ENCODE measurements at places on chromosomes 2 and 18.

DNA sequence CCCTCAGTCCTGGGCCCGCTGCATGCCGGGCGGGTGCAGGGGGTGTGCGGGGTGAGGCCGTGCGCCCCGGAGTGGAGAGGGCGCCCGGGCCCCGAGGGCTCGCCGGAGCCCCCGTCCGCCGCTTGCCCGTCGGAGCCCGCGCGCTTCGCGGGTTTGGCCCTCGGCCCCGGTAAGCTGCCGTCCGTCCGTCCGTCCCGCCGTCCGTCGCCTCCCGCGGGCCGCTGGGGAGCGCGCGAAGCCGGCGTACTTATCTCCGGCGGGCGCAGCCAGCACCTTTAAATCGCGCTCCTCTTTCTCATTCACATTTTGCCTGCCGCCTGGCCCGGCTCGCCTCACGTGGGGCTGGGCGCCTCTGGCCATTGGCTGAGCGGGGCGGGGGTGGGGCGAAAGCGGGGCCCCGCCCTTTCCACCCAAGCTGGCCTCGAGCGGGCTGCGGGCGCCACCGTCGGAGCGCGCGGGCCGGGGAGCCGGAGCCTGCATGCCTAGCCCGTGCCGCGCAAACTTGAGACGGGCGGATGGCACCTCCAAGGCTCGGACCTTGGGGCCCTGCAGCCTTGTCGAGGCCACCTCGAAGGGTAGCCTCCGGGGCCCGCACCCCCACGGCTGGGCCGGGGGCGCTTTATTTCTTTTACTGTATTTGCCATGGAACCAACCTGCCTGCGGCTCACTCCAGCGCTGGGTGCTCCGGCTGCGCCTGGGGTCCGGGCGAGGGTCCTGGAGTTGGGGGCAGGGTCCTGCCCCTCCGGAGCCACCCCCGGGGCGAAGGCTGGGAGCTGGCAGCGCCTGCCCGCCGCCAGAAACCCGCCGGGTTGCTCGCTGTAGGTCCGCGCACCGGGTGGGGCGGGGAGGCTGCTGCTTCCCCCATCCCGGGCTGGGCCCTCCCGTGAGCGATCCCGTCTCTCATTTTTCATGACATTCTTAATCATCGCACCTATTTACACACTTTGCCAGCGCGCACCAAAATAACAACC is at the start of gene GBX2:
Gene GBX2 (minus strand): TSS at position 277 of the 971 bp plus-strand sequence. CDS start 415 bp downstream, outside the sequence.
- no peak for DNase-seq

DNA sequence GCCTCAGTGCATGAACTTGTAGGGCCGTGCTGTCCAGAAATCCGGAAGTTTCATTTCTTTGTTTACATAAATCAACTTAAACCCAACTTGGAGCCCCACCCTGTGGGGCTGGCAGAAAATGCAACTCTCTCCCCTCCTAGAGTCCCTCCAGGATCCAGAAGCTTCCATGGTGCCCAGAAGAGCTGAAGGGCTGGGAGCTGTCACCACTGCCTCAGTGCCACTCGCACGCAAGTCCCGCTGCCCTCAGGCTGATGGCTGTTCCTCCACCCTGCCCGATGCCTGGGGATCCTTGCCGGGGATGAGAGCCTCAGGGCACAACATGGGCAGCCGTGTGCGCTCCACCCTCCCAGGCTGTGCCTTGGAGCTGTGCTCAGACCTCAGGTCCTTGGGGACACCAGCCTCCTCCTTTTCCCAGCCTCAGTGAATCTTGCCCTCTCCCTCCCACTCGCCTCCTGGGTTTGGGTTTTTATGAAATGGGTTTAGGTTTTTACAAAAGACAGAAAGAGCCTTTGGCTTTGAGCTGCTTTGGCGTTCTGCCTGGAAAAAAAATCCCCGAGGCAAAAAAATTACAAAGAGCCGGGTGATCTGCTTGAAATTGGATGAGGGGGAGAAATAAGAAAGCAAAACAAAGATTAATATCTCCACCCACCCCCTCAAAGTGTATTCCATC is 155.2 kb downstream of the TWIST2 start:
- no peak for DNase-seq

DNA sequence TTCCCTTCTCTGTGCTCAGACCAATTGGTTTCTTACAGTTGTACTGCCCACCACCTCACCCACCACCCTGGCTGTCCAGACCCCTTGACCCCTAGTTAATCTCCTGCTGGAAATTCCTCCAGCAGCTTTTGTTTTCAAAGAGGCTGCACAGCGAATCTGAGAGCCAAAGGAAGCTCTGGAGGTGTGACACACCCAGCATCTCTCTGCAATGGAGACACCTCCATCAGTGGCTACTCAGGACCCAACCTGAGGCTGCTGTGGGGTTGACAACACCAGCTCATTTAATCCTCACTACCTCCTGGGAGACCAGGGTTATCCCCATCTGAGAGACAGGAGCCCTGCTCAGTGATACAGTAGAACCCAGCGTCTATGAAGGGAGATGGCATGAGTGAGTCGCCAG is 86.4 kb downstream of the BIN1 start:
- DNase-seq, result no peak

- DNase-seq, result no peak
Observed at GRCh38 chr2:237223201-237223861, 137.6 kb downstream of the COPS8 start.

GRCh38 chr2:113156278-113157117 is 17.3 kb upstream of the PSD4 start:
- no peak for DNase-seq

GRCh38 chr2:102508863-102509262 is 35.8 kb downstream of the SLC9A4 start:
- no peak for DNase-seq

GRCh38 chr2:20093263-20094141 is 42.1 kb upstream of the LAPTM4A start:
- DNase-seq, result no peak

DNA sequence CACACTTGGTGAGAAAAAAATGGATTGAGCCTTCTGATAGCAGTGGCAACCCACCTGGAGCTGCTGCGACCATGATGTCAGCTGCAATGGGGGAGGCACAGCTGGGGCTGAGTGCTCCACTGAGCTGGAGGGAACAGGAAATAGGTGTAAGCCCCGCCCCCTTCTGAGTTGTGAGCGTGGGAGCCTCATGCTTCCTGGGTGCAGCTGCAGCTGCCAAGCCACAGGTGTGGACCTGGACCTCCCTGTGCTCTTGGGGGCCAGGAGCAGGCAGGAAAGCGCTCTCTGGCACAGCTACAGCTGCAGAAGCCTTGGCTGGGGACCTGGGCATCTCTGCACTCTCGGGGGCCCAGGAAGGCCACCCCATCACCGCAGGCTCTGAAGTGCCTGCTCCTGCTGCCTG is 970.6 kb downstream of the DCDC2C start:
- no peak for DNase-seq

DNA sequence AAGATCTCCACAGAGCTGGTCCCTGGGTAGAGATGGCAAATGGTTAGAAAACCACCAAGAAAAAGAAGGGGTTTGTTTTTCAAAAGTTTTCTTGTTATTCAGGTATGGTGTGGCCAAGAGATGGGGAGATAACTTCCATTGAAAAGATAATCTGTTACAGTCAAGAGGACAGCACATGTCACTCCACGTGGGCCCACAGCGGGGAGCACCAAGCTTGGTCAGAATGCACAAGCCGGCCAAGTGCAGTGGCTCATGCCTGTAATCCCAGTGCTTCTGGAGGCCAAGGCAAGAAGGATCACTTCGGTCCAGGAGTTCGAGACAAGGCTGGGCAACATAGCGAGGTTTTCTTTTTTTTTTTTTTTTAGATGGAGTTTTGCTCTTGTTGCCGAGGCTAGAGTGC is 6.0 kb upstream of the LCLAT1 start:
- no peak for DNase-seq

DNA sequence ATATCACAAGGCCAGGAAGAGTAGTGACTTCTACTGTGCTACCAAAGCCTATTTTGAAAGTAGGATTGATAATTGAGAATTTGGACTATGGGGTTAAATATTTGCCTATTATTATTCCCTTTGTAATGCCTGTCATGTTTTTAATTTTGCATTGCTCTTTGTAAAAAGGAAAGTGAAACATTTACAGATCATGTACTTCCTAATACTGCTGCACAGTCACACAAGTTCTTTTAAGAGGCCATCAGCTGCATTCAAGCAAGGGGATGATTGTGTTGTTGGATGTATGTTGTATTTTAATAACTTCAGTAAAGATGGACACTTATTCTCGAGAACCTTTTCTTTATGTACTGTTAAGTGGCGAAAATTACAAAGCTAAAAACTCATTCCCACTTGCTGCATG is 70.1 kb downstream of the PLEKHA3 start:
- DNase-seq, result no peak

DNA sequence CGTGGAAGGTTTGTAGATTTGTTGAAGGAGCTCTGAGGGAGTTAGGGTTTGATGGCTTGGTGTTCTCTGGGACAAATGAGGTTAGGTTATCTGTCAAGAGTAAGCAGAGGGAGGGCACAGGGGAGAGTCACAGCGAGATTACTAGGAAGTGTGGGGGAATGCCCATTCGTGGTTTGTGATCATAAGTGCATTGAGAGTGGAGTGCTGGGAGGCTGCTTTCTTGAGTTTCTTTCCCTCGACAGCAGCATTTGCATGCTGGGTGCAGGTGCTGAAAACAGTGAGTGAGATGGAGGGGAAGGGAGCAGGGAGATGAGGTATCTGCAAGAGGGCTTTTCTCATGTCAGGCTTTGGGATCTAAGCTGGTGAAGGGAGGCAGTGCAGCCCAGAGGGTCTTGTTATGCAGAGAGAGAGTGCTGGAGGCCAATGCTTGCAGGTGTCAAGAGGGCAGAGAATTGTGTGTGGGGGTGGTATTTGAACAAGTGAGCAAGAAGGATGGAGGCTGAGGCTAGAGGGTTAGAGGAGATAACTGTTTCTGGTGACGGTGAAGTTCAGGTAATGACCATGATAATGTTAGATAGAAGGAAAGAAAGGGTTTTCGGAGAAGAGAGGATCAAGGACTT is 8.8 kb downstream of the RALB start:
- DNase-seq, result no peak

DNA sequence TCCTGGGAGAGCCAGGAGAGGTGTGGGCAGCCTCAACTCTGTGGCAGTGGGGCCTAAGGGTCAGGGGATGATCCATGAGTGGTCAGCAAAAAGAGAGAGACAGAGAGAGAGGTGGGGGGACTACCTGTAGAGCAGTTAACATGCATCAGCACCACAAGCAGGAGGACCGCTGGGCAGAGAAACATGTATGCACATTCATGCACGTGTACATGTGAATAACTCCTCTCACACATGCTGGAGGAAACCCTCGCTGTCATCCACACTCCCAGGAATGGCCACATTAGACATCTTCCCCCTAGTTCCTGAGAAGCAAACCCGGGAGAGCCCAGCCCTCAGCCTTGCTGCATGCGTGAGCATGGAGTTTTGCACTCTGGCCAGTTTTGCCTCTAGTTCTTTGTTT is 166.1 kb downstream of the SMAD7 start:
- DNase-seq, result no peak

GRCh38 chr2:40062381-40062780 is 283.3 kb upstream of the THUMPD2 start:
- no peak for DNase-seq

- no peak for DNase-seq
Observed at GRCh38 chr2:126749537-126749936, 93.6 kb downstream of the GYPC start.

DNA sequence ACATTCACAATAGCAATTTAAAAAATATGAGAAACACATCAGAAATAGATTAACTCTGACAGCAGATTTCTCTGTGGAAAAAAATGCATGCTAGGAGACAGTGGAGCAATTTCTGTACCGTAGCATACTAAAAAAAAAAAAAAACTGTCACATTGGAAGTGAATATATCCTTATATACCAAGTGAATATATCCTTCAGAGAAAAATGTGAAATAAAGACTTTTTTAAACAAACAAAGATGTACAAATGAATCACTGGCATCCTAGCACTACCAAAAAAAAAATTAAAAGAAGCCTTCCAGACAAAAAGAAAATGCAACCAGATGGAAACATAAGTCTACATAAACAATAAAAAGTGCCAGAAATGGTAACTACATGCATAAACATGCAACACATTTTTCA is 169.4 kb downstream of the NBAS start:
- DNase-seq, result no peak

- DNase-seq, result no peak
Observed at GRCh38 chr18:10195529-10195928, 258.9 kb upstream of the APCDD1 start.

- no peak for DNase-seq
Observed at GRCh38 chr2:115574667-115575066, 1132.2 kb downstream of the DPP10 start.

- no peak for DNase-seq
Observed at GRCh38 chr2:190807886-190808285, 72.7 kb upstream of the GLS start.

DNA sequence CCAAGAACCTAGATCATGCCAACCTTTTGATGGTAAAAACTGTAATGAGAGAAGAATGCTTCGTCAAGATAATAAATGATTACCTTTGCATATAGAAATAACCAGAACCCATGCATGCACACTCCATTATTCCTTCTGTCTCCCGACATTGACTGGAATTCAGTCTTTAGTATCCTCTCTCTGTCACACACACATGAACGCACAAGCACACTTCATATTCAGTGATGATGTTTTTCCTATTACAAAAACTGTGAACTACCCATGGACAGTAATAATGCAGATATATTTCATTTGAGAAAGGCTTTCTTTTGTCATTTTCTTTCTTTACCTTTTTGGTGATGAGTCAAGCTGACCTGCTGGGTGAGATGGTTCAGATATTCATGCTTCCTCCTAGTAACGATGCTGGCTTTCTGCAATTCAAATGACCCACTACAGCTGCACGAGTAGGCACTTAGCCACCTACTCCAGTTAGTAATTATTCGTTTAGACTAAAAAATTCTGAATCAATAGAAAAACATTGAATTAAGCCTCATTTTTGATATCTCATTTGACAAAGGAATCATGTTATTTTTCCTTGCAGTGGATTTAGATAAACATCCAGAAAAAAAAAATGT is 382.2 kb downstream of the TGIF1 start:
- DNase-seq, result peak; percentile 33

DNA sequence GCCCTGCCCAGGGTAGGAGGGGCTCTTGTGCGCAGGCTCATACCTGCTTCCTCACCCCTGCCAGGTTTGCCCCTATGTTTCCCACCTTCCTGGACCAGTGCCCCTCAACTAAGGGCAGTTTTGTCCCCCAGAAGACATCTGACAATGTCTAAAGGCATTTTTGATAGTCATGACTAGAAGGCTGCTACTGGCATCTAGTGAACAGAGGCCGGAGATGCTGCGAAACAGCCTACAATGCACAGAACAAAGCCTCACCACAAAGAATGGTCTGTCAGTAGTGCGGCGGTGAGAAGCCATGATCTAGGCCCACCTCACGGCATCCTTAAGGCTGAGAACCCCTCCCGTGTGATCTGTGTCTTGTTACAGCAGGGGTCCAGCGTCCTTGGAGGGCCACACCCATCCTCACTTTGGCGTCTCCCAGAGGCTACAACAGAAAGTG is 96.0 kb downstream of the TMEM17 start:
- no peak for DNase-seq

- no peak for DNase-seq
Observed at GRCh38 chr18:59514203-59514602, 155.1 kb upstream of the LMAN1 start.

Data from NCI-H187 (cell line).